Activated CD4-positive, alpha-beta T cell treated with anti-CD3 and anti-CD28 coated beads, Interleukin-2, amount 10 ng/mL, durations not matched to agents 7 days and 5 days (primary cell): ENCODE measurements at places on chromosomes 7 and 10.
A peak's percentile ranks its signal among the peaks of the same experiment; 100 is the strongest.

- no peak for DNase-seq
These were observed 48.5 kb upstream of the BTBD16 start for GRCh38 chr10:122222638-122223037.

DNA sequence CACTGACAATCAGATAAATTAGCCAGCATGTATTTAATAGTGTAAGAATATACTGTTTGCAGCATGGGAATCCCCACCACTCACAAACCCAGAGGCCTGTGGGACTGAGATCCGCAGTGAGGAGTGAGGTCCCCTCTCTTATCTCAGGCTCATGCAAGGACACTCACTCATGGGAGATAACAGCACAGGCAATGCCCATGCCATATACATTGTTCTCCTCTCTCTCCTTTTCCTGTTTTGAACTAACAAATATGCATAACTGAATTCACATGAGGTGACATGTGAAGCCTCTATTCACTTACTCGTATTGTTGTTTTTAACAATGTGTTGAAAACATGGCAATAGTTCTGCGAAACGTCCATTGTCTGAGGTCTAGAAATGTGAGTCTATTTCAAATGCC lies 230.5 kb downstream of the ARHGAP21 start:
- DNase-seq: no peak

DNA sequence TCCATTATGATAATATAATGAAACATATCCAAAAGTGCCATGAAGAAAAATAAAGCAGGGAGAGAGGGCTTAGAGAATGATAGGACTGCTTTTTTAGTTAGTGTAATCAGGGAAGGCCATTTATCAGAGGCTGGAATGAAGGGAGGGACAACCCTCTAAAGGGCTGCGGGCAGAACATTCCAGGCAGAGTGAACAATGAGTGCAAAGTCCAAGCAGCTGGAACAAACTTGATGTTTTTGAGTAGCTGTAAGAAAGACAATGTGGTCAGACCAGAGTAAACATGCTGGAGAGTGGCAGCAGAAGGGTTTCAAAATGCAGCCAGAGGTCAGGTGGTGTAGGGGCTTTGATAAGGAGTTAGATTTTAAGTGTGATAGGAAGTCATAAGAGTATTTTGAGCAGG lies 65.6 kb upstream of the CCDC6 start:
- no peak for DNase-seq

- no peak for DNase-seq
These were observed at the start of gene HMX3 for GRCh38 chr10:123135415-123136141. Gene HMX3, plus strand, starts transcription at chr10:123135970. Its CDS starts 81 bp downstream, at chr10:123136051.

DNA sequence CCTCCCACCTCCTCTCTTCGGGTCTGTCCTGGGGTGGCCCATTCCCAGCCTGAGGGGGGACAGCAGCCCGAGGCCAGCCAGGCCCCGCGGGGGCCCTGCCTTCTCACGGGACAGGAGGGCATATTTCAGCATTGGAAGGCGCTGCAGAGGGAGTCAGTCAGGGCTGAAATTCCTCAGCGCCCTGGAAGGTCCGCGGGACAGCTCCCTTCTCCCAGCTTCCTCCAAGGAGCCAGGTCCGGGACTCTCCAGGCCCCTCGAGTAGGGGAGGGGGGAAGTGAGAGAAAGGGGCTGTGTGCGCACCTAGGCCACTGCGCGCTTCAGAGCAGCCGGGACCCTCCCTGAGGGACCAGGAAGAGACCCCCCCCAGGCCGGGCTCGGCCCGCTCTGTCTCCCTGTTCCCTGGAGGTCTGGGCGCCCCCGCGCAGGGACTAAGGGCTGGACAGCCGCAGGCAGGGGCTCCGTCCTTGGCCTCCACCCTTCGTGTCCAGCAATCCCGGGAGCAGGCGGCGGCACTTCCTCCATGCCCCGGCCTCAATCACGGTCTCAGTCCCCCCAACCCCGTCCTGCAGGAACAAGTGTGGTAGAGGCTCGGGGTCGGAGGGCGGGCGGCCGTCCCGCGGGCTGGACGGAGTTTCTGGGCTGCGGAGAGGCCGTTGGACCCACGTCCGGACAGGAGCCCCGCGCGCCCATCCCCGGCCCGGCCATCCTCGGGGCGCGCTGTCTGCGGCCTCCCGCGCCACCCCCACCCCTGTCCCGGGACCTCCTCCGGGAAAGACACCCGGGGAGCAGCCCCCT lies 6.0 kb upstream of the ELFN1 start:
- no peak for DNase-seq

- no peak for DNase-seq
These were observed 233.0 kb upstream of the ZNF32 start for GRCh38 chr10:43881657-43882056.

GRCh38 chr7:80372415-80372814 lies 139.4 kb downstream of the GNAT3 start:
- DNase-seq: no peak

- peak; percentile 49 for DNase-seq
These were observed 628 bp downstream of the PARP12 start for GRCh38 chr7:140062118-140062527.

- no peak for DNase-seq
These were observed 32.1 kb upstream of the EZH2 start for GRCh38 chr7:148916186-148916585.

GRCh38 chr7:112176693-112177415 lies 29.3 kb downstream of the DOCK4 start:
- no peak for DNase-seq

GRCh38 chr7:137850972-137851945 lies 4.5 kb upstream of the DGKI start:
- no peak for DNase-seq

GRCh38 chr7:27096768-27097514 lies 1.1 kb upstream of the HOXA1 start:
- DNase-seq: no peak

- DNase-seq: no peak
These were observed 179.0 kb downstream of the PTEN start for GRCh38 chr10:88042160-88043100.

DNA sequence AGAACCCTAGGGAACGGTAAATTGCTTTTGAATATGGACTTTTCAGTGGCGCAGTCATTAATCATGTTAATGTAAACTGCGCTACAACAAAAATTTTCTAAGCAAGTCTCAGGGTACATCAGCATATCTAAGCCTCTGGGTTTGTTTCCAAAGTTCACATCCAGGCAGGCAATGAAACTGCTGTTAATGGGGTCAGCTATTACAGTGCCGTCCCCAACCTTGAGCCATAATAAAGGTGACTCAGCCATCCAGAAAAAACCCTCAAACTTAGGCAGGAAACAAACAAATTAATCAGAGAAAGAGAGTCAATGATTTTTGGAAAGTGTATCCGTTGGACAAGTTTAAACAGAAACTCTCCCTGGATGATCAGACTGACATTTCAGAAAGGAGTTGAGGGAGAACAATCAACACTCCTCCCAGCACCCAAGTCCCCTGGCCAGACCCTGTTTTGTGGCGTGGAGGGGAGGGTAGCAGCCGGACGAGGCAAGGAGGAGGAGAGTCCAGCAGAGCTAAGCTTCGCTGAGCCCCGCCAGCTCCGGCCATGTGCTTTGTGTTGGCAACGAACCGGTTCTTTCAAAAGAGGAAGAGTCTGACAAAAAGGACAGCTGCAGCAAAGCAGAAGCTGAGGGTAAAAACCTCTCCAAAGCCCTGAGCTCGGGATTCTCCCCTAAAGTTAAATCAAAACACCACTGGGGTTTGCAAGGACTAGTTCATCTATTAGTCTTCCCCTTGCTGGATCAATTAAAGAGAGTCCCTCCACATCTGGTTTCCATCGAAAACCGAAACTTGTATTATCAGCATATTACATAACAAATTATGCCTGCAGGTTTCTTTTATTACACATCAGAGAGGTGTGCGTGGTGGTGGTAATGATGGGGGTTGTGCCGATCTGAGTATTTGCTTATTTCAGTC lies 3.6 kb downstream of the FAM53B start:
- DNase-seq: no peak
